ENCODE measurements at places on chromosomes 7 and 10. TPM values are rescaled to one million over a fixed set of nuclear protein-coding genes. Genes with fewer than 3 reads are reported as not detected.

DNA sequence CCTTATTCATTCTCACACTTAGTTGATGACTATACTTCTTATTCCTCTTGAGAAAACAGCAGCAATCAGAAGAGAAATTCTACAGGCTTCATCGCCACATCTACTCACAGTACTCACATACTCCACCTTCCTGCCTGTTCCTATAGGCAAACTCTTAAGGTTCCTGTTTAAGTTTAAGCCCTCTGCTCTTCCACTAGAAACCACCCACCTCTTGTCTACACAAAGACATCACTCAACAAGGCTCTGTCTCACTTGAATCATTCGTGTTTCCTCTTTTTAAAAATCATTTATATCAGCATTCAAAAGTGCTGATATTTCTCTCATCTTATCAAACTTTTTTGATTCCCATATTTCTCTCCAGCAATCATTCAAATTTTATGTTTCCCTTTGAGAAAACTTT is 85.5 kb upstream of the ADO start:
- no peak for DNase-seq

DNA sequence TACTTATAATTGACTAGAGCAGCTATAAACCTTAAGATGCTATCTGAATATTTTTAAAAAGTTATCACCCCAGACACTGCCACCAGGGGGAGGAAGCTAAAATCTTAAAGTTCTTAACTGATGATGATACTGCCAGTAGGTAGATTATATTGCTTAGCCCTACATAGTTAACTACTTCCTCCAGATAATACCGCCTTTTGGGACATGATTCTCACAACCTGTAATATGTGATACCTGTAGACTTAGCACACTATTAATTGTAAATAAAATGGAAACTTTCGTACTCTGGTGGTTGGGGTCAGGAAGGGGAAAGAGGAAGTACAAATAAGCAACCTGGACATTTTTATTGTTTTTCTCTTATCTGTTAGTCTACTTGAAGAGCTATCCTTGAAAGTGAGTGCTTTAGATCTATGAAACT is 268.9 kb downstream of the ADK start:
- no peak for DNase-seq

GRCh38 chr7:101248276-101248675 is 3.4 kb upstream of the FIS1 start:
- DNase-seq: no peak

- DNase-seq: peak; percentile 58
Measured at GRCh38 chr10:47291682-47292081, 8.3 kb upstream of the GDF10 start.

- DNase-seq: no peak
Measured at GRCh38 chr10:69268761-69269416, 9.4 kb upstream of the HK1 start.

DNA sequence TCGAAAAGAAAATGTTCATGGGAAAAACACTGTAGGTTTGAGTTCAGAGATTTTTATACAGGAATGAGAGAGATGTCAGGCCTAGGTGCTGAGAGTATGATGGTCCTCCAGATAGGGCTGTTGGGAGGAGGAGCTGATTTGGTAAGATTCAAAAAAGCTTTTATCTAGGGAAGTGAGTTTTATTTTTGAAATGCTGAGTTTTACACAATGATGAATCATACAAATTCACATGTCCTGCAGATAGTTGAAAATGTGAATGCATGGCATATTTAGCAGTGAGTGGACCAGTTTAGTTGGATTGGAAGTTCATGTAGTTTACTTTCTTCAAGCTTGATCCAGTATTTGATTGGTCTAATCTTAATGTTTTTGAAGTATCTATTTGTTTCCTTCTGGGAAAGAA is 154.8 kb downstream of the LRRC4 start:
- no peak for DNase-seq

DNA sequence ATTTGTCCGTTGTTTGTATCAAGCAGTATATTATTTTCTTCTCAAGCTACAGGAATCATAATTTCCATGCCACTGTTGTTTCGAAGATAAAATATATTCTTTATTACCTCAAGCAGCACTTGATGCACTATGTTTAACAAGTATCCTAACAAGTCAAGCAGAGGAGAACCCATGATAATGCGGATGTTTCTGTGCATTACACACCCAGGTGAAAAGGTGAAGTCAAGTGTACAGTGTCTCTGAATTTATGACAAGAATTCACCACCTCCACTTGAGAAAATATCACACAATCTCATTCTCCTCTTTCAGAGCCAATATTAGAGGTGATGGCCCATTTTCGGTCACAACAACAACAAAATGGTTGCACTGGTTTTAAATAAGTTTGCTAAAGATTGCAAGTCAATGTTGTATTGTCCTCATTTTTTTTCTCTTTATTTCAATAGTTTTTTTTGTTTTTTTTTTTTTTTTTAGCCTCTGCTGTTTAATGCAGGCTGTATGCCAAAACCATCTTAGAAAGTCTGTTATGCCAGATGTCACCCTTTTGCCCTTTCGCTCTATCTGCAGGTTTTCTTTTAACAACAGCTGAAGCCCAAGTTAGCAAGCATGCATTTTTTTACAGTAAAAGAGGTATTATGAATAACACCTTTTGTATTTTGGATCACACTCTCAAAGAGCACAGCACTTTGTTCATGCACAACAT is 568.7 kb upstream of the LRRN3 start:
- no peak for DNase-seq

DNA sequence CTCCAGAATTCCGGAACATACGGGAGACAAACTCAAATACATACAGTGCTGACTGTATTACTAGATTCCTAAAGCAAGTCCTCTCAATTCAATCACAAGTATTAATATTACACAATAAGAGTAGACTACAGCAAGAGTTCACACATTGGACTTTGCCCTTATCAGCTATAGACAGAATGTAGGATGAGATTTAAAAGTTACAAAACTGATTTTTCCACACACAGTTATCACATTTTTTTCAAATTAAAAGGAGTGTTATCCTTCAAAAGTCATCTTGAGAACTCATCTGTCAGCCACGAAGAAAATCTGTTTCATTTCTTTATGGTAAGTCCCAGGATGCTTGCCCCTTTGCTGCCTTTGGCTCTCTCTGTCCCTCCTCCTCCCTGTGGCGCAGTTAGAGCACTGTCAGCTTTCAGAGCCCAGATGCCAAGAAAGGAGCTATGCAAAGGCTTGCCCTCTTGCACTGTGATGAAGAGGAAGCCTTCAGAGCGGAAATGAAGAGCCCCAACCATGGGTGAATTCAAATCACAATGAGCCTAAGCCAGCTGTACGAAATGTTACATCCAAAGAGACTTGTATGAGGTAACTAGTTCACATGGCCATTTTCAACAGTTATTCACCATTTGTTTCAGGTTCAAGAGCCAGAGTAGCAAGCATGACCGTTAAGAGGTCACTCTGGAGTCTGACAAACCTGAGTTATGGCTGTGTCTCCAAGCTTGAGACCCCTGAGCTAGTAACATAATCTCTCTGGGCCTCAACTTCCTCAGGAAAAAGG is 10.7 kb downstream of the NCOA4 start:
- DNase-seq: no peak

GRCh38 chr10:132878730-132879407 is 63.5 kb downstream of the CFAP46 start:
- peak; percentile 49 for DNase-seq

GRCh38 chr7:132471515-132471914 is 104.8 kb downstream of the PLXNA4 start:
- DNase-seq: no peak

- no peak for DNase-seq
Measured at GRCh38 chr10:85761906-85762445, 604.6 kb downstream of the GRID1 start.

DNA sequence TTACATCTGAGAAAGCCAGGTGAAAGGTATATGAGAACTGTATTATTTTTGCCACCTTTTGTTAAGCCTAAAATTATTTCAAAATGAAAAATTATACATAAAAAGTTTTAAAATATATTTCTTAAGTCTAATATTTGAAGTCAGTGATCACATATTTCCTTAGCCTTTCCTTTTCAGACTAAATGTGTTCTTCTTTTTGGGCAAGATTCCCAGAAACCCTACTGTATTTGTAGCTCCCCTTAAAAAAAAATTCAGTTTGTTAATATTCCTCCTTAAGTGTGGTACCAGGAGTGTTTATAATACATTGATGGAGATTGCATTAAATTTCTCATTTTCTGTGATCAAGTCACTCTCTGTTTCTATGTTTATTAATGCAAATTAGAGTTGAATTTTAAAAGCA is 22.8 kb downstream of the DNAJC1 start:
- DNase-seq: no peak

DNA sequence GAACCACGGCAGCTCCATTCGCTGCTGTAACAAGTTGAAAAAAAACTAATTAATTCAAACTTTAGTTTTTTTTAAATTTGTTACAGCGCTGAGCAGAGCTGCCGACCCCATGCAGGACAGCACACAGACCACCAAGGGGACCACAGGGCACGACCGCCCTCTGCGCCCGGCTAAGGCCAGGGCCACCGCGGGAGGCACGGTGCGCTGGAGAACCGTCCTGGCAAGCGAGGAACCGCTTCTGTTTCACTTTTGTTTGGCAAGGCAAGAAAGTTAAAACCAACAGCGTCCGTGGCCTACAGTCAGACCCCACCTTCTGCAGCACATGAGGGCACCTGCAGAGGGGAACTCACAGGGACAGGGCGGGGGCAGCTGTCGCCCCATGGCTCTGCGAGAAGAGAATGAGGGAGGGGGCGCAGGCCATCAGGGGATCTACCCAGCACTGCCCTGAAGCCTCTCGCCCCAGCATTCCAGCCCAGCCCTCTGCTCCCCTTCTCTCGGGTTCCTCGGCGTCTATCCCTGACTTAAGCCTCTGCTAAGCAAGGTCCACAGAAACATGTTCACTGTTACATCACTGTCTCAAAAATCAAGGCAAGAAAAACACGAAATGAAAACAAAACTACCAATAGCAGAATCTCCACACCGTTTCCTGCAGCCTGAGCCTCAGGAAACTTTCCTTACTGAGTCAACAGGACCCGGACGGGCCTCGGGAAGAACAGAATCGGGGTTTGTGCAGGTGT is 204.4 kb downstream of the DIP2C start:
- no peak for DNase-seq

DNA sequence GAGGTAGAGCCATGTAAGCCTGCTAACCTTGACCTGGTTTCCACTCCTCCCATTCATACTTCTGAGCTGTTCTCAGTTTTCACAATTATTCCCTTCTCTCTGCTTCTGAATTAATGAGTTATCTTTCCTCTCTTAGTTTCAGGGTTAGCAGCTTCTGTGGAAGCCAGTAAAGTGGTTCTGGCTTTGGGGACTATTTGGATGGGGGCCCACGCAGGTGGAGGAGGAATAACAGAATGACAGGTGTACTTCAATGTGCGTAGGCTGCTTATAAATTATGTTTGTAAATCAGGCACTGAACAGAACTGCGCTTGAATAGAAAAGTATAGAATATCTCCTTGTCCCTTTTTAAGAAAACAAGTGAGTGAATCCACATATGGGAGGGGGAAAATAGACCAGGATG is 128.9 kb upstream of the GAD2 start:
- no peak for DNase-seq

- no peak for DNase-seq
Measured at GRCh38 chr10:60537697-60538096, 148.0 kb upstream of the ANK3 start.

DNA sequence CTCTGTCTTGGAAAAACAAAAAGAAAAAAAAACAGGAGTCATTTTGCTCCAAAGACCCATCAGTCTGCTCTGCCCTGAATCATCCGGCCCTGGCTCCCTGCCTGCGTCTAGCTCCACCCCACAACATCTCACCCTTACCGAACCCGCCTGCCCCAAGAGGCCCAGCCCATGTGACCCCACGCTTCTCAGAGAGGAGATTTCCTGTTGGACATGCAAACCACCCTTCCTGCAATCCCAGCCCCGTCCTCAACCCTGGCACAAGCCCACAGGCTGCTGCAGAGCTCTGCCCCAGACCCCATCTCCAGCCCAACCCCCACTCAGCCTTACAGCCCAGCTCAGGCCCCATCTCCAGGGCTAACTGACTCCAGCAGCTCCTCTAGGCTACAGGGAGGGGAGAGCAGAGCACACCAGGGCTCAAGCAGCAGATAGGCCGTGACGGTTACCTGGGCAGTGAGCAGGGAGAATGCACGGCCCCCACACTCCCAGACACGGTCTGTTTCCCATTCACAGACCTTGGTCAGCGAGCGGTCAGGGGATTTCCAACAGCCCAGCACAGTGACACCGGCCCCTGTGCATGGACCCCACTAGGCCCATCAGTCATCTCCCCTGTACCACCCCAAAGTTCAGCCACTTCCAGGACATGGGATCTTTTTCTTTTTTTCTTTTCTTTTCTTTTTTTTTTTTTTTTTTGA is 69.9 kb upstream of the GTF2I start:
- DNase-seq: peak; percentile 95

- no peak for DNase-seq
Measured at GRCh38 chr10:129494176-129494575, 27.1 kb downstream of the MGMT start.

- DNase-seq: peak; percentile 30
Measured at GRCh38 chr10:131889755-131890154, 11.1 kb upstream of the PPP2R2D start.

GRCh38 chr10:124626759-124627380 is 117.3 kb downstream of the FAM53B start:
- no peak for DNase-seq

DNA sequence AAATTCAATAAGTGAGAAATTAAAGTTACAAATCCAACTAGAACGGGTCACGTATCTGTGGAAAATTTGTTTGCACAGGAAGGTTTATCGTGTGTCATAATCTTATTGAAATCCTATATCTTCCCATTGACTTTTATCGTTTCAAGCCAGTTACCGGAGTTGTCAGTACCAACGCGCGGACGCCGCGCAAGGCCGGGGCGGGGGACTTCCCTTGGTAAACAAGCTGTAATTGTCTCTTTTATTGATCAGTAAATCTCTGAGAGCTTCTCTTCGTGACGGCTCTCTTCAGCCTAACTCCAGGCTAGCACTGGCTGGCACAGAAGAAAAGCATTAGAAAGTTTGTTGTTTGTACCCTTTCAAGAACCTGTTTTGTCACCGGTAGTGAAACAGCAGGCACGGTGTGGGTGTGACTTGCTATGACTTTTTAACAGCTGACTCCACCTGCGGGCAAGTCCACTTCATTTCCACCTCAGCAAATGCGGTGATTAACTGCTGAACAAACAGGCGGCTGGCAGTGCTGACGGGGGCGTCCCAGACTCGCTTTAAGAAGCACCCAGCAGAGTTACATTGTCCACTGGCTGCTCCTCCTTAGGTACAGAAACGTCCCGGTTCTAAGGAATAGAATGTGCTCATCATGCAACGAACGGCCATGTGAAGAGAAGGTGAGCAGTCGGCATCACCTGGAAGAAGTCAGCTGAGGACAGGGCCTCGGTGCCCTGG is 215.8 kb downstream of the MAD1L1 start:
- peak; percentile 46 for DNase-seq

Gene BUB3
- 39.6 TPM for polyA plus RNA-seq

Gene PTN
- polyA plus RNA-seq: not detected

Gene ADRB1
- polyA plus RNA-seq: 0.55 TPM

Gene AUTS2
- 3.6 TPM for polyA plus RNA-seq

Gene SYT15B
- polyA plus RNA-seq: 0.60 TPM

Gene CHCHD2
- 769 TPM for polyA plus RNA-seq

Gene NKX1-2
- not detected for polyA plus RNA-seq

Gene LUC7L2
- 44.9 TPM for polyA plus RNA-seq

Gene ARL5B
- polyA plus RNA-seq: 5.5 TPM

Gene CLDN4
- 690 TPM for polyA plus RNA-seq
